Stimulated activated CD4-positive, alpha-beta T cell treated with anti-CD3 and anti-CD28 coated beads, Interleukin-1b, Interleukin-23, amount 100 ng/mL, for 24 hours (primary cell): ENCODE measurements at places on chromosomes 13 and 19.

- DNase-seq, result no peak
Measured at GRCh38 chr13:52125547-52125946, 3.3 kb downstream of the NEK5 start.

- no peak for DNase-seq
Measured at GRCh38 chr19:4870025-4870700, 2.7 kb upstream of the PLIN3 start.

DNA sequence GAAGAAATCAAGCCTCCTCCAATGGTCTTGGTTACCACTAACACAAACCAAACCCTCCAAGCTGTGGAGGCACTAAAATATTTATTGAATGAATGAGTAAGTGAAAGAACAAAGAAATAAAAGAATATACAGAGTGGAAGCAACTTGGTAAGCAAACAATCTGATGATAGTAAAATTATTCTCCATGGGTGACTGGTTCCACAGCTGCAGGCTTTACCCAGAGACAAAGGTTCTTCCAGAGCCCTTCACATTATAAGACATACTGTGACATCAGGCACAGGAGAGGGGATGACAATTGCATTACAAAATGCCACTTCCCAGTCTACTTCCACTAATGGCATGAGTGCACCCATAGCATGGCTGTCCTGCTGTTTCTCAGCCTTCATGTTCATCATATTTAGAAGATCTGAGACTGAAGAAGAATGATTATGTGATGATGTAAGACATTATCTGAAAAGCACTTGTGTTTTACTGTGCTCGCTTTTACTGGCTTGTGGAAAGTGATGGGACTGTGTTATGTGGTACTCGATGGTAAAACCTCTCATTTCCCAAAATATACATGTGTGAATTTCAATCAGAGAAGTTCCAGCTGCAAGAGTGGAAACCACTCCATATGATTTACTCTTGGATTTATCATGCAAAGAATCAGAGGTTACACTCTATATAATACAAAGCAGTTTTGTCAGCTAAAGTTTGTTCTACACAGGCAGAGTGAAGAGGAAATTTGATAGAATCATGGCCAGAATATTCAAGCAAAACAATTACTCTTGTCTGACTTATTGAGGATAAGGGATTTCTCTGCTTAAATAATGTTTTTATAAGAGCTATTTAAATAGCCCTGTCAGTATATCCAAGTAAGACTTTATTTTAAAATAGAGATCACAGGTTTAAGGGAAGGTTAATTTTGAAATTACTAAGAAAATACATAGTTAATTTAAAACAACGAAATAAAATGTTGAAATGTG, 220.2 kb upstream of the NBEA start:
- DNase-seq, result no peak

- no peak for DNase-seq
Measured at GRCh38 chr19:42212886-42213285, 4.6 kb downstream of the DEDD2 start.

GRCh38 chr13:43544011-43544410, 242.8 kb downstream of the ENOX1 start:
- no peak for DNase-seq

GRCh38 chr19:47273313-47274070, 1.2 kb upstream of the INAFM1 start:
- DNase-seq, result peak; percentile 80

- DNase-seq, result no peak
Measured at GRCh38 chr13:35593651-35594050, 117.2 kb upstream of the MAB21L1 start.

DNA sequence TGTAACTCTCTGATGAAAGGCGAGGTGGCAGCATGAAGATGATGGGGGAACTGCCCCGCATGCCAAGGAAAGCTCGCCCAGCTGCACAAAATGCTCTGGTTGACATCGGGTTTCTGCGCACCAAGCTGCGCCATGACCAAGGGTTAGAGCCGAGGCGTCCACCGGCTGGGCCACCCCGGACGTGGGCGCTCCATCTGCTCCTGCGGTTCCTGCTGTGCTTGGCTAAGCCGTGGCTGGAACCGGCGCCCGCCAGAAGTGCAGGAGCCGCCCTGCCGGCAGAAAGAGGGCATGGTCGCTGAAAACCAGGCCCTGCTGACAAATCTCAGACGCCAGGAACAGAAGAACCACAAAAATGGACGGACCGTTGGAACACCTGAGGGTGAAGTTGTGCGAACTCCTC, 57.9 kb downstream of the ZNF100 start:
- DNase-seq, result no peak

- DNase-seq, result no peak
Measured at GRCh38 chr13:78638216-78638615, 20.7 kb downstream of the OBI1 start.

DNA sequence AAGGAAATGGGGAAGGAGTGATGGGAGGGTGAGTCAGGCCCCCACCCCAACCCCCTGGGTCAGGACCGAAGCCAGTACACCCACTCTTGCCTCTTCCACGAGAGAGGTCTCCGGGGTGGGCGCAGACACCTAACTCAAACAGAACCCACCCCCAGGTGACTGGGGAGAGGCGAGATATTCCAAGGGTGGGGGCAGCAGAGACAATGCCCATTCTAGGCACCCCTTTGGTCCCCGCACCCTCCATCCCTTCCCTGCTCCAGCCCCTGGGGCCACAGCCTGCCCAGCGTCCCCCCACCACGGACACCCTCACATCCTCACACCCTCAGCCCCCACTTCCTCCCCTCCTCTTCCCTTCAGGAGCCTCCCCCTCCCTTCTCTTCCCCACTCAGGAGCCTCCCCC, 682 bp downstream of the ZSCAN18 start:
- no peak for DNase-seq

- no peak for DNase-seq
Measured at GRCh38 chr19:18100710-18101109, 3.1 kb downstream of the MAST3 start.

- DNase-seq, result no peak
Measured at GRCh38 chr19:33350538-33351309, 22.8 kb upstream of the CEBPG start.

DNA sequence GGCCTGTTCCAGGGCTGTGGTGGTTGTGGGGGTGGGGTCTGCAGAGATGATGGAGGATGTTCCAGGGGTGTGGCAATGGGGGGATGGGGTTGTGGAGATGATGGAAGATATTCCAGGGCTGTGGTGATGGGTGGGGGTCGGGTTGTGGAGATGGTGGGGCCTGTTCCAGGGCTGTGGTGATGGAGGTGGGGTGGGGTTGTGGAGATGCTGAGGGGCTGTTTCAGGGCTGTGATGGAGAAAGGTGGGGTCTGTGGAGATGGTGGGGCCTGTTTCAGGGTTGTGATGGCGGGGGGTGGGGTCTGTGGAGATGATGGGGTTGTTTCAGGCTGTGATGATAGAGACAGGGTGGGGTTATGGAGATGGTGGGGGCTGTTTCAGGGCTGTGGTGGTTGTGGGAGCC, 62.0 kb downstream of the TEX29 start:
- DNase-seq, result no peak

DNA sequence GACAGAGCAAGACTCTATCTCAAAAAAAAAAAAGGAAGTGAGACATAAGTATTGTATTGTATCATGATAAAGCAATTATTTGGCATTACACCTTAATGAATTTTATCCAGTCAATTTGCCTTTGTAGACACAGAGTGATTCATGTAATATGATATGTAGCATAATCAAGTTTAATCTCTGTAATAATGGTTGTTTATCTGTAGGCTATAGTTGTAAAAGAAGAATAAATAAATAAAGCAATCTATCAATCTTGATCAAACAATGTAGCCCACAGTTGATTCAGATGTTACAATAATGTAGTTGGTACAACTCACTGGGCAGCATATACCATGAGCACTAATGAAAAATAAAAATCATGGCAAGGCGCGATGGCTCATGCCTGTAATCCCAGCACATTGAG, 28.5 kb upstream of the CEACAM20 start:
- no peak for DNase-seq

- DNase-seq, result no peak
Measured at GRCh38 chr13:79782541-79783205, 301.7 kb downstream of the NDFIP2 start.

- no peak for DNase-seq
Measured at GRCh38 chr13:25253702-25254101, 33.6 kb downstream of the MTMR6 start.

DNA sequence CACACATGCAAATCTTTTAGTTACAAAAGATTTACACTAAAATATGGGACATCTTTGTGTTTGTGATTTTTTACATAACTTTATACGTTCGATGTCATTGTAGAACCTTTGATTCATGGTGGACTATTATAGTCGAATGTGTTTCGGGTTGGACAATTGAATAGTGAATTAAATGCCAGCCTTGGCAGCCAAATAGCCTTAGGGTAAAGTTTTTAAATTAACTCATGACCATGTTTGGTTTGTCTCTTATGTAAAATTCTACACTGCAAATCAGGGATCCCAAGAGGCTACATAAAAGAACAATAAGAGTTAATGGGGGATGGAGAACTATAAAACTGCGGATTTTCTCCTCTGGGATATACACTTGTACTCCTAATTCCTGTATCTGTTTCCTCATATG, 1735.6 kb upstream of the SPRY2 start:
- no peak for DNase-seq

DNA sequence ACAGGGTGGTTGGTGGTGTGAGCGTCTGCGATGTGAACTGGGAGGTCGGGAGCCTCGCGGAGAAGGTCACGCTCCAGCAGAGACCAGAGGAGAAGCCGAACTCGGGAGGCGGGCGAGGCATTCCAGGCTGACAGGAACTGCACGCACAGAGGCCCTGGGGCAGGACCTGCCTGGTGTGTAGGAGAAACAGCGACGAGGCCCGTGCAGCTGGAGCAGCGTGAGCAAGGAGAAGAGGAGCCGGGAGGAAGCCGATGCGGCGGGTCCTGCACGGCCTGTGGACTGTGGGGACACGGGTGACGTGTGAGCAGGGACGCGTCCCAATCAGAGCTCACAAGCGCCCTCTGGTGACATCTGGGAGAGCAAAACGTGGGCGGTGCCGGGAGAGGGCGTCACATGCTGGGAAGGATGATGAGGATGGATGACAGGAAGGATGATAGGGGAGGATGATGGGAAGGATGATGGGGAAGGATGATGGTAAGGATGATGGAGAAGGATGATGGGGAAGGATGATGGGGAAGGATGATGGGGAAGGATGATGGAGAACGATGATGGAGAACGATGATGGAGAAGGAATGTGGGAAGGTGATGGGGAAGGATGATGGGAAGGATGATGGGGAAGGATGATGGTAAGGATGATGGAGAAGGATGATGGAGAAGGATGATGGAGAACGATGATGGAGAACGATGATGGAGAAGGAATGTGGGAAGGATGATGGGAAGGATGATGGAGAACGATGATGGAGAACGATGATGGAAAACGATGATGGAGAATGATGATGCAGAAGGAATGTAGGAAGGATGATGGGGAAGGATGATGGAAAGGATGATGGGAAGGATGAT, 16.1 kb upstream of the MADCAM1 start:
- no peak for DNase-seq

GRCh38 chr13:32001769-32002168, 29.8 kb upstream of the FRY start:
- no peak for DNase-seq

- DNase-seq, result no peak
Measured at GRCh38 chr13:110229905-110230563, 76.9 kb downstream of the COL4A1 start.

DNA sequence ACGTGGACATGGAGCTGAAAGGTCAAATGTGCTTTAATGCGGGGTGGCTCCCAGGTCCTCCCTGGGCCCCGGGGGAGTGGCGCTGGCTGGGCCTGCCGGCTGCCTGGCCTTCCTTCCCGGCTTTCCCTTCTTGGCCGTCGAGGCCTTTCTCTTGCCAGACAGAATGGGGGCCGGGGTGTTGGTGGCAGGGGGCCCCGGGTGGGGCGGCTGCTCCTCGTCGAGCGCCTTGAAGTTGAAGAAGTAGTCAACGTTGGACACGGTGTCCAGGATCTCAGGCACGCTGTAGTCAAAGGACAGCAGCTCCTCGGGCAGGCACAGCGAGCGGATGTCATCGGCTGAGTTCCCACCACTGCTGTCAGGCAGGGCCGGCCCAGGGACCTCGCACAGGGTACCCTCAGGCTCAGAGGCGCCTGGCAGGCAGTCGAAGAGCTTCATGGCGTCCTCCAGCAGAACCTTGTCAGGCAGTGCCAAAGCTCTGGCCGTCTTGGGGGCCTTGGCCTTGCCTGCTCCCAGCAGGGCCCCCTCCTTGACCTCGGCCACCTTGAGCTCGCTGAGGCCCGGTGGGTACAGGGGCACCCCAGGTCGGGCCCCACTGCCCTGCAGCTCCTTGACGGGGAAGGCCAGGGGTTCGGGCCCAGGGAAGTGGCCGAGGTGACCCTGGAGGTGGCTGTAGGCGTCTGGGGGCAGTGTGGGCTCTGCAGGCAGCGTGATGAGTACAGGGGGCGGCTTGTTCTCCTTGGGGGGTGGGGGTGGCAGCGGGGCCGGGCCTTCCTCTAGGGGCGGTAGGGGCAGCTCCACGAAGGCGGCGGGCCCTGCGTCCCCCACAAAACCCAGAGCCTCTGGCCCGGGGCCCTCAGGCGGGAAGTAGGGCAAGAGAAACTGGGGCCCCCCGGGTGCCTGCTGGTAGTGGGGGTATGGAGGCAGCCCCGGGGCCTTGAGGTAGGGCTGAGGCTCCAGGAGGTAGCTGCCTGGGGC, 1.3 kb downstream of the PRR22 start:
- no peak for DNase-seq

DNA sequence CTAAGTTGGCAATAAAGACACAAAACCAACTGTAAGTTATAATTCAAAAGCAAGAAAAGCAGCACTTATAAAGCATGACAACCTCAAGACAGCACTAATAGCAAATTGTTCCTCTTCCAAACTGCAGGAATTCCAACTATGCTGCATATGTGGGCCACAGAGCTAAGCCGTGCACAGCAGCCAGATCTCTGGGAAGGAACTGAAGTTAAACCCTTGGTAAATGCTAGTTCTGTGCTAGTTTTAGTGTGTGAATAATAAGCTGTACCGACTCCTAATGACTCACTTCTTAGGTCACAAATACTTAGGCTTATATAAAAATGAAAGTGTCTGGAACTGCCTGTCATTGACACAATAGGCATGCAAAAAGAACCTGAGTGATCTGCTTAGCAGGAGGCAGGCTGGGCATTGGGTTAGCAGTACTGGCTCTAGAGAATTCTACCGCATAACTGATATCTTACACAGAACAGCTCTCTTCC, 21.2 kb upstream of the GTF3A start:
- no peak for DNase-seq

- no peak for DNase-seq
Measured at GRCh38 chr13:31870511-31870910, 131.2 kb downstream of the RXFP2 start.
